ENCODE measurements at places on chromosomes 13 and 19.

DNA sequence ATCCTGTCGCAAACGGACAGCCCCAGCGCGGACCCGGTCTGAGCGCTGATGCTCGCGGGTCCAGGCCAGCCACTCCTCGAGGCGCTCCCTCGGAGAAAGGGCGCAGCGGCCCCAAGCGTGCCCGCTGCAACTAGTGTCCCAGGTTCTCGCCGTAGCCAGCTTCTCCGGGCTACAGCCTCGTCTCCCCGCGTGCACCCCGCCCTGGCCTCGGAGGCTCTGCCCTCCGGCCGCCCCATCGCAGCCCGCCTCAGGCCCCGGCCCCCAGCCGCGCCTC is 487 bp downstream of the FLT1 start:
- no peak for DNase-seq

GRCh38 chr13:65868099-65868498 is 1362.0 kb downstream of the PCDH9 start:
- no peak for DNase-seq

DNA sequence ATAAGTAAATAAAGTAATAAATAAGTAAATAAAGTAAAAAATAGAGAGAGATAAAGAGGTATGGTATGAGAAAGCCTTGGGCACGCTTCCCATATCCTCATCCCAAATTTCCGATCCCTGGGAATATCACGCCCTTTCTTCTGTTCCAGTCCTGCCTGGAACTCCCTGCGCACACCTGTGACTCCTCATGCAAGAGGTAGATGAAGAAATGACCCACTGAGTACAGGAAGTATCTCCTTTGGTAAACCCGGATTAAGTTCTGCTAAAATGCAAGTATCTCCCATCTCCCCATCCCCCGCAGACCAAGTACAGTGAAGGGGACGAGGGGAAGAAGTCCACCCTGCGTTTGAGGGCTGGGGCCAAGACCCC is 399 bp upstream of the ZNF136 start:
- no peak for DNase-seq

GRCh38 chr13:30796631-30797601 is 61.6 kb downstream of the ALOX5AP start:
- peak; percentile 44 for DNase-seq

DNA sequence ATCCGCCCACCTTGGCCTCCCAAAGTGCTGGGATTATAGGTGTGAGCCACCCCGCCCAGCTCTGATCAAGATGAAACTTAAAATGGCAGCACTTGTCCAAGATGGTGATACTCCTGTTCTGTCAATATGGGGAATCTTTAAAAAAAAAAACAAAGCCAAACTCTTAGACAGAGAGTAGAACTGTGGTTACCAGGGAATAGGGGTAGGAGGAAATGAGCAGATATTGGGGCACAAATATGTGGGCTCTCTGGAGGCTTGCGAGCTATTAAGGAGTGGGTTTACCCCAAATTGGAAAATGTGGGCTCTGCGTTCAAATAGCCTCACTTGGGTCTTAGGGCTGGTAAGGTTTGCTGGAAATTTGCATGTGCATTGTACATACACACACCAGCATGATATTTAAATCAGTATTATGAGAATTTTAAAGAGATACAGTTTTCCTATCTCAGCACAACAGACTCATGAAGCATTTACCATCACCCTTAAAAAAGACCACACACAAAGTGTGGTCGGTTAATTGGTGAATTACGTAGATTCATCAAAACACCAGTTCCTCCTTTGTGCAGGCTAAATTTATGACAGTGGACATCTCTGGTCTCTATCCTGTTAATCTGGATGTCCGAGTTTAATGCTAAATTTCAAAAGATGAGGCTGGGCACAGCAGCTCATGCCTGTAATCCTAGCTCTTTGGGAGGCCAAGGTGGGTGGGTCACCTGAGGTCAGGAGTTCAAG is 11.3 kb downstream of the CD70 start:
- DNase-seq: no peak

GRCh38 chr13:30648522-30649012 is 30.8 kb downstream of the USPL1 start:
- no peak for DNase-seq

DNA sequence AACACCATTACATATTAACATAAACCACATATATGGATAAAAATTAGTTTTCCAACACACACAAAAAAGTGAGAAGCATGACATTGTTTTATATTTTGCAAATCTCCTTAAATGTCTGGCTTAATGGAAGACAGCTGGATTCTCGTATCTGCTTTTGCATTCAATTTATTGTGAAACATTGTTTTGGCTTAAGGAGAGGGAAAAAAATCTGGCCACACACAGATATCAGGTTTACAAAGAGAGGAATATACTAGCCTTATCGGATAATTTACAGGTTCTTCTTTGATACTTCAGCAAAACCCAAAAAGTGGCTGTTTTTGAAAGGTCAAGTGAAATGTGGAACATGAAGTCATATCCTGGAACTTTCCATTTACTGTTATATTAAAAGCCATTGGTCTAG is 523.5 kb upstream of the ARGLU1 start:
- no peak for DNase-seq

DNA sequence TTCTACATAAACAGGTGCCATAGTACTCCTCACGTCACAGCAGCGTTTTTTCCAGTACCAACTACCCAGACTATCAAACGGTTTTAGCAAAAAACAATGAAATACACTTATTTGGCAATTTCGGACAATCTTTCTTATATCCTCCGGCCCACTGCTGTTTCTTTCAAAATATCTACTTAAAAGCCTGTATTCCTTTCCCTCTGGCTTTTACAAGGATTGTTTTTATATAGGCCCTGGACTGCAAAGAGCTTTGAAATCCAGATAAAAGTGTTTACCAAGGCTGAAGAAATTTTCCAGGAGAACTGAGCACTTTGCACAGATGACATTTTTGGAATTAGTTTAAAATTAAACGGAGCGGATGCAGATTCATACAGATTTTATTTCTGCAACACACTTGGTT is 255.9 kb upstream of the STARD13 start:
- DNase-seq: no peak

DNA sequence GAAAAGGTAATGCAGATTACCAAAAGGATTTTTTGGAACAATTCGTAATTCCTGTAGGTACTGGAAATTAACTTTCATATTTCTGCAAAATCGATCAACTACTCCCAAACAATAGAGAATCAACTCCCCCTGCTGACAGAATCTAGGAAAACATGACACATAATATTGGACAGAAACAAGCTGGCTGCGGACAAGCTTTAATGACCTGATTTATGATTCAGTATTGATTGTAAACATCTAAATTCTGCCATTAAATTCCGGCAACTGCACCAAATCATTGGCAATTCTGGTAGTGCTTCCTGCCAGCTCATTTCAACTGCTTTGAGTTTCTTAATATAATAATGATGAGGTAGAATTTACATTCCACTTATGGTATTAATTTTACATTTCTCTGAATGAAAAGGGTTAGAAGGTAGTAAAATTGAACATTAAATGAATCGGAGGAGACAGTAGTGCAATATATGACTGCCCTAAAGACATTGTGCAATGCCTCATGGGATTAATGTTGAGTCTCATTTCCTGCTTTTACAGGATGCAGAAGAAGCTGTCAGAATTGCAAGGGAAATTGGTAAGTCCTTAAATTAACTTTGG is 146.5 kb downstream of the PCCA start:
- peak; percentile 69 for DNase-seq

GRCh38 chr13:41973247-41973741 is 12.4 kb upstream of the VWA8 start:
- no peak for DNase-seq

DNA sequence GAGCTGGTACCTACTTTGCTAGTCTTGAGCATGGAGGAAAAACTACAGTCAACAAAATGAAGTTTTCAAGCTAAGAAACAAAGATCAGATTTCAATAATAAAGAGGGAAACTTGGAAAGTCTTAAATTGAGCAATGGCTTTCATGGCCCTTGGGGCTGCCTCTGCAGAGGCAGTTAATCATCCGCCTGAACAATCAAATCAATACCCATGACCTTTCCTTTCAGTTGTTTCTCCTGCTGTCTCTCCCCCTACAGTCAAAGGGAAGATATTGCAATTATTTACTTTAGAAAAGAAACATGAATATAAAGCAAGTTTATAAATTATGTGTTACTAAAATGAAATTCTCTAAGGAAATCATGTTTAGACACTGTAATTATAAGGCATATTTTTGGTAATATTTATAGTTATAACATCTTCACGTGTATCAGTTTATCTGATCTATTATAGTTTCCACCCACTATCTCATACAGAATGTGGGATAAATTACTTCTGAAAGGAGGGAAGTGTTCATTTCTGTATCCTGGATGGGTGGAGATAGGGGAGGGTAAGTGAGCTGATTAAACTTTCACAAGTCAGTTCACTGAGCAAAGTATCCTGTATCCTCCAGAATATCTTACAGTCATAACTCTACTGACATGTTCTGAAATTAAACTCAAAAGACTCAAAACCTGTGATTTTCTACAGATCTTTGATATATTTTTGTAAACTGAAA is 72.4 kb upstream of the TSC22D1 start:
- no peak for DNase-seq

GRCh38 chr13:100543872-100544602 is 44.6 kb downstream of the GGACT start:
- peak; percentile 14 for DNase-seq

GRCh38 chr13:45180713-45181601 is 19.9 kb downstream of the KCTD4 start:
- DNase-seq: no peak

GRCh38 chr19:56132316-56132822 is 8.7 kb upstream of the ZNF444 start:
- no peak for DNase-seq
